ENCODE measurements at places on chromosomes 3 and 15.

- no peak for DNase-seq
These were observed 104.6 kb downstream of the IL1RAP start for GRCh38 chr3:190618330-190619030.

DNA sequence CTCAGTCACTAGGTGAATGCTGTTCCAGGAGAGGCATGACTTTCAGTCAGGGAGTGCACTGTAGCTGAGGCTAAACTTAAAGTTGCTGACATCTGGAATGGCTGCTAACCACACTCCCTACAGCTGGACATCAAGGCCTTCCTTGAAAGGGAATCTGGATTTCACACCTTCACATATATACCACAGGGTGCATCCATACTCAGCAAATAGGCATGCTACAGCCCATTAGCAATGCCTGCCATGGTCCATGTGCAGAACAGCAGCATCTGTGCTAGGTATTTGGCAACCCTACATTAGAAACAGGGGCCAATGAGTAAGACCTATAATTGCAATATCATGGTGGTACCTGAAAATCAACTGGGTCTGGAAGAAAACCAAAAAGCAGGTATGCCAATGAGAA, 74.8 kb downstream of the SNTN start:
- no peak for DNase-seq

DNA sequence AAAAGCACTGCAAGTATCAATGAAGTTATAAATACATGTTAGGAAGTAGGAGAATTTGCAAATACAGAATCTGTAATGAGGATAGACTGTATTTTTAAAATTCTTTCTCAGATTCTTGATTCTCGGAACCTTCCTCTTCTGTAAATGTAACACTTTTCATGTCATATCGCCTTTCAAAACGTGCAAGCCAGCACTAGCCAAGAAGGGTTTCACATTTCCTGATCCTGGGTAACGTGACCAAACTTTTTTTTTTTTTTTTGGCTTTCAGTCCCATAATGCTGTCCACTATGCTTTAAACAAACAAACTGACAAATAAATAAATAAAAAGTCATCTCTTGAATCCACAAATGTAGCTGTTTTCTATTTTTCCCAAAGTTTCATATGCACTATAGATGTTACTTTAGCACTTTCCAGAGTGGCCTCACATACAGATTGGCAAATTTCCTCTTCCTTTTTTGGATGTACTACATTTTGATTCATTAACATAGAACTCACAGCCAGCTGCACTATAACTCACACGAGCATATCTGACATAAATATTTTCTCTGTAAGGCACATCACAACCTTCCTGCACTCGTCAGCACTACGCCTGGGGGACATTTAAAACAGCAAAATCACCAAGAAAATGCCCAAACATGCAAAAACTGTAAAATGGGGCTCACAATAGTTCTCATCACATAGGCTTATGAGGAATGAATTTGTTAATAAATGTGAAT, 208.1 kb downstream of the OSBPL10 start:
- no peak for DNase-seq

DNA sequence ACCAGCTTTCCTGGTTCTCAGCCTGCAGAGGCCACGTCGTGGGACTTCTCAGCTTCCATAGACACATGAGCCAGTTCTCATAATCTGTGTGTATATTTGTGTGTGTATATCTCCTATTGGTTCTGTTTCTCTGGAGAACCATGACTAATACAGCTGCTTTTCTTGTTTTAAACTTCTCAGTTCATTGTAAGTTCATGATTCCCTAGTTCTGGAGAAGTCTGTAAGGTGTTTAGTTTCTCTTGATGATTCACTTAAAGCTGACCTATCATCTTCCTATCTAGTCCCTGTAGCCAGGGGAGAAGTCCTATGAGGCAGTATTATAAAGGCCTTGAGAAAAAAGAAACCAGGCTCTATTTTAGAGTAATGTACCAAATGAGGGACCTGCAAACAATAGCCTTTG, 147.7 kb downstream of the RYR3 start:
- DNase-seq = no peak

DNA sequence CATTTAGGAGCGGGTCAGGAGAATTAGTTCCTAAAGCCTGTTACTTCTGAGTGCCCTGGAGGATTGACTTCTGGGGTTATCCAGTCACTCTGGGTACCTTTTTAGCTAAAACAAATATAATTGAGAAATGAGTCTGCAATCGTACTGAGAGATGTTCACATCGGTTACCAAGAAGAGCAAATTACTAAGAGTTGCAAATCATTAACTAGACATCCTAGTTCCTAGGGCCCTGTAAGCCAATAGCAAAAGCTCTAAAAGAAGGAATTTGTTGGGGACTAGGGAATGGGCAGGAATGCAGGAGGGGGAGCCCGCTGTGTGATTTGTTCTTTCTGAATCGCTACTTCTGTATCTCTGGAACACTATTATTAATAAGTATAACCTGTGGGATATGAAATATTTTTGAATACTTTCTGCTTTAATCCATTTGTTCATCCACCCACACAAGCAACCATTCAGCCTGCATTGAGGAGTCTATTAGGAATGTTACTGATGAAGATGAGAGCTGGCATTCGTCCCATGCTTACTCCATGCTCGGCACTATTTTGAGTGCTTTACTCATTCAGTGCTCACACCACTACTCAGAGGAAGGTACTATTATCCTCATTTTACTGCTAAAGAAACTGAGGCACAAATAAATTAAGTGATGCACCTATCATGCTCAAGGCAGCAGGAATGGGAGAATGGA, 31.5 kb upstream of the KY start:
- no peak for DNase-seq

DNA sequence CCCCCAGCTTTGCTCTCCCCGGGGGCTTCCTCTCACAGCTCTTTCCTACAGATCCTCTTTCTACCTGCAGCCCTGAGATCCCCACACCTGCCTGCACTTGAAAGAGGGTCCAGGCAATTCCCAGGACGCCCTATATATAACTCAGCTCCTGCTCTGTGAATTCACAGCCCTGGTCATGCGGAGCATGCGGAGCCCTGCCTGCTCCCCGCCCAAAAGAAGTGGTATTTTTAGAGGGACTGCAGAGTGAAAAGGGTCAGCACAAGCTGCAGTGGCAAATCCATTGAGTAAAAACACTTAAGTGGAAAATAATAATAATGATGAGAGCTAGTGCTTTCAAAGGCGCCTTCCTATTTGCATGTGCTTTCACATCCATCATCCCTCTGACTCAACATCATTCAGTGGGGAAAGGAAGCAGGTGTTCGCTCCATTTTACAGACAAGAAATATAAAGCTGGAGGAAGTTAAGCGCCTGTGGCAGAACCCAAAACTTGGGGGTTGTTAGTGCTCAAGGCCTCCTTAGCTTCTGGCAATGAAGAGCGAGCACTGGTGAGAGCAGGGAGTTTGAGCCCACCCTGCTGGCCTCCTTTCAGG, 76.3 kb upstream of the LIPC start:
- DNase-seq = no peak

DNA sequence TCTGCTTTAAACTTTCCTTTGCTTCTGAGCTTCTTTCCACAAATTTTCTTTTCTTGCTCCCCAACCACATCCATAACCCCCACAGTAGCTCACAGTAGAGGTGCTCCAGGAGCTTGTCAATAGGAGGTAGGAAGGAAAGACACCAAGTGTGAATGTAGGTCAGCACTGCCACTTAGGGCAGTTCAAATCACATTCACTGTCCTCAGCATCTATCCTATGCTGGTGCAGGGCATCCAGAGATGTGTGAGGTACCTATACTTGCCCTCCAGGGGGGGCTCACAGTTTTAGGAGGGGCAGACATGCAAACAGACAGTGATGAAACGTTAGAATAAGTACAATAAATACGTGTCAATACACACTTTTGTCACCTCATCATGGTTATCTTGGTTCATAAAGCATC, 1.5 kb upstream of the SPSB4 start:
- DNase-seq = no peak
